ENCODE measurements at places on chromosomes 7 and 10.

GRCh38 chr10:89683883-89684282, 17.5 kb upstream of the KIF20B start:
- DNase-seq, result no peak

- no peak for DNase-seq
Measured at GRCh38 chr10:104639590-104640338, 1.3 kb upstream of the SORCS3 start.

DNA sequence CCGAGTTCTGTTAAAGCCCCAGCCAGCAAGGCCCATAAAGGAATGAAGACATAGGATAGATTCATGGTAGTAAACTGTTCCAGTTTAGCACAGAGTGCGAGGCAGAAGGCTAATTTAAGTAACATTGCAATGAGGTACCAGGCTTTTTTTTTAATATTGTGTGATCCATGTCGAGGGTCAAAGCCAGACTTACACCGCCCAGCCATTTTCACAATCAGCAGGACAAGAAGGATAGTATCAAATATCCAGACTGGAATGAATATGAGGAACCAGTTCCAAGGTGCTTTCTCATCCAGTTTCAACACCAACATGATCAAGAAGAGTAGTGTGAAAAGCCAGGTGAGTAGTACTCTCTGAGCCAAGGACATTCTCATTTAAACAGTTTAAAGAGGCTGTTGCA, 4.2 kb downstream of the TMEM60 start:
- no peak for DNase-seq

GRCh38 chr7:2086229-2086628, 146.5 kb downstream of the MAD1L1 start:
- DNase-seq, result no peak

DNA sequence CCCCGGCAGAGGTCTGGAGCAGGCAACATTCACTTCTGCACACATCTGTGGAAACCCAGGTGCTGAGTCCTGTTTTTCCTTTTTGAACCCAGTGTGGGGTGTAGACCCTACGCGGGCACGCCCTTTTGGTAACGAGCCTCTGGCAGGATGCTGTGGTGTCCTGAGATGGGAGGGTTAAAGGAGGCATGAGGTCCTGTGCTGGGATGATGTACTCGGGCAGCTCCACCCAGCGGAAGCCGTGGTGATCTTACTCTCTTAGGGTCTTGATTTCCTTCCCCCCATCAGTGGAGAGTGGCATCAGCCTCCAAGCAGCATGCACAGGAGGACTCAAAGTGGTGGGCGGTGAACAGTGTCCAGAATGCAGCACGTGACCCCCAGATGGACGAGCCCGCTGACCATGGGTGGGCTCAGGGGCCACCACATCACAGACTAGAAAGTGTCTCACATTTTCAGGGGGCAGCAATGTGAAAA, 148.6 kb downstream of the DNAJB6 start:
- no peak for DNase-seq

All from activated T-helper 1 cell treated with Interleukin-2 at 50 U/mL for 16 hours (primary cell).